Hippocampal formation (tissue), 2 donors: ENCODE measurements at places on chromosomes 1 and 21.

DNA sequence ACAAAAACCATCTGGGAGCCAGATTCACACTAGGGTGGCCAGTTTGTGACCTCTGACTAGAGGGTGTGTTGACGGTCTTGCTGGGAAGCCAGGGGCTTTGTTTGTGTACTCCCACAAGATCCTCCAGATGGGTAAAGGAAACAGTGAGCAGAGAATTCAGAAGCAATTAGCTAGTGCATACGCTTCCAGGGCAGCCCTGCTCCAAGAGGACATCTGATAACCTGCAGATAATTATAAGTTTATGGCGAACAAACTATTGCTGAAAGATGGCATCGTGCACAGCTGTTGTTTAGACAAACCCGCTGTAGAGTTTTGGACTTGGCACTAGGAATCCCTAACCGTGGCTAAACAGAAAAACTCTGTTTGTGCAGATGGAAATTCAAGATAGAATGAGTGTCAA is 326.4 kb downstream of the TGFB2 start:
- DNase-seq, result no peak

- no peak for DNase-seq
Measured at GRCh38 chr1:193111641-193112090, 6.5 kb upstream of the GLRX2 start.

- no peak for DNase-seq
Measured at GRCh38 chr1:180548686-180549317, 10.0 kb upstream of the OVAAL start.

DNA sequence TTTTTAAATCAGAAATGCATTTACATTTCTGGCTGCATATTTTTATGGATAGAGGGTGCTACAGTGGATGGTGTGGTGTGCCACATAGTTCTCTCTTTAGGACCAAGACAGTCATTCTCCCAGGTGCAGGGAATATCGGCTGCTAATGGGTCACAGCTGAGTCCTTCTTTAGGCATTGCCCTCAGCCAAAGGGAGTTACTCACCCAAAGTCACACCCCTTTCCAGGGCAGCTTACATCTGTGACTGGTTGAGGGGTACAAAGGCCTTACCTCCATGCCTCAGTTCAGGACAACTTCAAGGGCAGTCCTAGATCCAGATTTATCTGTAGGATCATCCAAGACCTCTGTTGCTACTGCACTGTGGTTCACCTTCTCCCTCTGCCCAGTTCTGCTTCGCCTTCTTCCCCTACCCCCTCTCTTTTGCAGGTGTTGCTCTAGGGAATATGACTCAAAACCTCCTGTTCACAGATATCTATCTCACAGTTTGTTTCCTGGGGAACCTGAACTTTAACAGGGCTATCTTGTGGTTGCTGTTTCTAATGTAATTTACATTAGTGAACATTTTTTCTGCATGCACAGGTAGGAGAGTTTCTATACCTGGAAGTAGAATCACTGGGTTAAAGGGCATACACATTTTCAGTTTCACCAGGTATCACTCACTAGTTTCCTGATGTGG is 413.9 kb downstream of the RPS6KC1 start:
- DNase-seq, result no peak

DNA sequence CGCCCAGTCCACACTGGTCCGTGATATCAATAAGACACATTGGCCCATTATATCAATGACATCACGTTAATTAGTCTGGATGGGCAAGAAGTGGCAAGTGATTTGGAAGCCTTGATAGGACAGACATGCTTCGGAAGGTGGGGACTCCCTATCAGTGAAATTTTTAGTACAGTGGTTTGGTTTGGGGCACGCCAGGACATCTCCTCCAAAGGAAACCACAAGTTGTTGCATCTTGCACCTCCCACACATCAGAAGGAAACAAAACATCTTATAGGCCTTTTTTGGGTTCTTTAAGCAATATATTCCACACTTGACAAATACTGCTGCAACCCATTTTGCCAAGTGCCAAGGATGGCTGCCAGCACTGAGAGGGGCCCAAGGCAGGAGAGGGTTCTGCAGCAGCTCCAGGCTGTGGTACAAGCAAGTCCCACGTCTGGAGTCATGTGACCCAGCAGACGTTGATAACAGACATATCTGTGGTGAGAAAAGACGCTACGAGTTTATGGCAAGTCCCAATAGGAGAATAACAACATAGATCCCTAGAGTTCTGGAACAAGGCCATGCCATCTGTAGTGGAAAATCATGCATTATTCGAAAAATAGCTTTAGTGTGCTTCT is 95.3 kb upstream of the DISP3 start:
- peak; percentile 30 for DNase-seq

GRCh38 chr1:19525607-19526545 is 40.5 kb upstream of the CAPZB start:
- no peak for DNase-seq

GRCh38 chr1:82836213-82836972 is 1035.7 kb downstream of the ADGRL2 start:
- DNase-seq, result no peak

DNA sequence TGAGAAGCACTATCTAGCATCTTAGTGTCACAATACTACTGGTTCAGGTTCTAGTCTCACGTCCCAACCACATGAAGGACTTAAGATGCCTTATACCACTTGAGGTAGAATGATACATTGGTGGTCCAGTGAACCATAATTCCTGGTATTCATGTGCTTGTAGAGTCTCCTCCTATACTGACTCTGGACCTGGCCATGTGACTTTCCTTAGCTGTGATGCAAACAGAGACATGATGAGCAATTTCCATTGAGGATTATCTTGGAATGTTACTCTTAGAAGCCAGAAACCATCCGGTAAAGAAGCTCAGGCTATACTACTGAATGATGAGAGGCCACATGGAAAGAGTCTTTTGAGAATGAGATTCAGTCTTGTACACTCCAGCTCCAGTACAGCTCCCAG is 105.7 kb downstream of the NME7 start:
- no peak for DNase-seq

DNA sequence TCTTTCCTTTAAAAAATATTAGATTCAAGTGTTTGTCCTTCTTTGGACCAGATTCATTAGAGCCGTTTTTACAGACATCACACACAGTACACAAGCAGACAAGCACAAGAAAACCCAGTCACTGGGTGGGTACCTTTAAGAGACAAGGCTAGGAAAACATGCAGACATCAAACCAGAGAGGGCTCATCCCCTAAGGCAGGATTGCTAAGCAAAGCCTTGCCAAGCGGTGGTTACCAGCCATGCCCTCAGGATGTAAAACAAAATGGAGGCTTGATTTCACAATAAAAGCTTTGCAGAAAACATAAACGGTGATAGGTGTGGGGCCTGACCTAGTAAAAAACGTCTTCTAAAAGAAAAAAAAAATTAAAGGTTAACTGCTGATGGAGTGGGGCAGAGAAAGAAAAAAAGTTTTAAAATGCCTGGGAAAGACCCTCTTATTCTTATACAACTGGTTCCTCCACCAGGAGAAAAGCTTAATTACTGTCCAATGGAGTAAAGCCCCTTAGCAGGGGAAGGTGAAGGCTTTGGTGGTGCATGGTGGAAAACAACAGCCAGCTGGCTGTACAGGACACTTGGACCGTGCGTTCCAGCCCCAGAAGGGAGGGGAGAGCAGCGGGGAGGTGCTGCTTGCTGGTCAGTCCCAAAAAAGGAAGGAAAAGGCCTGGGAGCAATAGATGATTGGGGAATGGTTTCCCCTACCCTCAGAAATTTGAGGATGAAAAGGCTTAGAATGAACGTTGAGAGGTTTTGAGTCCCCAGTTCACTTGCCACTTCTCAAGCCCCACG is 30.4 kb upstream of the FMO1 start:
- DNase-seq, result no peak

GRCh38 chr1:206706806-206707366 is 22.2 kb downstream of the MAPKAPK2 start:
- no peak for DNase-seq

DNA sequence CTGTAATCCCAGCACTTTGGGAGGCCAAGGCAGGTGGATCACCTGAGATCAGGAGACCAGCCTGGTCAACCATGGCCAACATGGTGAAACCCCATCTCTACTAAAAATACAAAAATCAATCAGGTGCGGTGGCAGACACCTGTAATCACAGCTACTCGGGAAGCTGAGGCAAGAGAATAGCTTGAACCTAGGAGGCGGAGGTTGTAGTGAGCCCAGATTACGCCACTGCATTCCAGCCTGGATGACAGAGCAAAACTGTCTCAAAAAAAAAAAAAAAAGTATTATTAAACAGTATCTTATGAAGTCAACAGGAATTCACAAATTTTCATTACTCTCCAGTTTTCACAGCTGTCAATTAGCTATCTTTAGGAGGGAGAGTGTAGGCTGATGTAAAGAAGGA is 3.8 kb downstream of the ACBD6 start:
- no peak for DNase-seq

DNA sequence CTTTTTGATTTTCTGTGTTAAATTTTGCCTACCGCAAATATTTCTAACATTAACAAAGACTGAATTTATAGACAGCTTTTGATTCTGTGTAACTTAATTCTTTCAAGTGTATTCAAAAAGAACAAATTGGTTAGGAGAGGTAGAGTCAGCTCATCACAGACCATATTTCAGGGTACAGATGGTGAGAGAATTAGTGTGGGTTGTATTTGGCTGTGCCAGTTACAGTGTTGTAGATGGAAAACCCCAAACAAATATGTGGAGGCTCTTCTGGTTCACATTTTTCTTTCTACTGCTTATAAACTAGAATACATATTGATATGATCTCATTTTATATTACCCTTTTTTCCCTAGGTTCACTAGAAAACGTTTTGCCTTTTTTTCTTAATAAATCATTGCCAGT is 11.1 kb downstream of the RCAN3 start:
- no peak for DNase-seq

DNA sequence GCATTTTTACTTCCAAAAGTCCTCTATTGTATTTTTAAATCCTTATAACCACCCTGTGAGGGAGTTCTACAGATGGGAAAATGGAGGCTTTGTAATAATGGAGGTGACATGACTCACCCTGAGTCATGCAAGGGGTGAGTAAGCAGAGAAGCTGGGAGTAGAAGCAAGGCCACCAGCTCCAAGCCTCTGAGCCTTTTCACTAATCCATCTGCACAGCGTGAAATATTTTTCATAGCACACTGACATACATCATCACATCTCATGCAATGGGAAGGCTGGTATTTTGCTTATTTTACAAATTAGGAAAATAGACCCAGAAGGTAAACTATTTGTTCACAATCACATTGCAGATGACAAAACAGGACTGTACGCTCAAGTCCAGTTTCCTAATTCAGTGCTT is 96.9 kb downstream of the KCNH1 start:
- DNase-seq, result no peak
